ENCODE measurements at places on chromosomes 7 and 10.

DNA sequence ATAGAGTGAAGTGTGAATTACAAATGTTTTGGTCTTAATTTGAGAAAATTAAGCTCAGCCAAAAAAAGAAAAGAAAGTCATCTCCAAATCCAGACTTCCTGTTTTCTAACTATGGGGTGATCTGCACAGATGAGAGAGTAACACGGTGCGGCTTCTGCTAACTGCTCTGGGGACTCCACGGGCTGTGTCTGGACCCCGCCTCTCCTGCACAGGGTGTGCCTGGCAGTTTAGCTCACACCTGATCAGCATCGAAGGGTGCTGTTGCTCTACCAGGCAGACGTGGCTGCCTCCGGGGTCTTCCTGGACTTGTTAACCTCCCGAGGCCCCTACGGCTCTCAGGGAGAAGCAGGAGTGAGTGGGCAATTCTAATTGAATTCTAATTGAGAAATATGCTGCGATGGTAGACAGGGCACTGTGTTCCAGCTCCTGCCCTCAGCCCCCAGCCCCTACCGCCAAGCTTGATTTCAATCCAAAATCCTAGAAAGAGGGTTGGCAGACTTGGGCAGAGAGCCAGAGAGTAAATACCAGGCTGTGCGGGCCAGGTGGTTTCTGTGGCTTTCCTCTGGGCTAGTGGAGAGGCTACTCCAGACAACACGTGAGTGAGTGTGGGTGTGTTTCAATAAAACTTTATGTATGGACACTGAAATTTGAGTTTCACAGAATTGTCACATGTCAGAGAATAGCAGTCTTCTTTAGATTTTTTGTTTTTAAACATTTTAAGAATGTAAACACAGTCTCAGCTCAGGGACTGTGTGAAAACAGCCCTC, 13.4 kb downstream of the SHH start:
- DNase-seq = no peak

DNA sequence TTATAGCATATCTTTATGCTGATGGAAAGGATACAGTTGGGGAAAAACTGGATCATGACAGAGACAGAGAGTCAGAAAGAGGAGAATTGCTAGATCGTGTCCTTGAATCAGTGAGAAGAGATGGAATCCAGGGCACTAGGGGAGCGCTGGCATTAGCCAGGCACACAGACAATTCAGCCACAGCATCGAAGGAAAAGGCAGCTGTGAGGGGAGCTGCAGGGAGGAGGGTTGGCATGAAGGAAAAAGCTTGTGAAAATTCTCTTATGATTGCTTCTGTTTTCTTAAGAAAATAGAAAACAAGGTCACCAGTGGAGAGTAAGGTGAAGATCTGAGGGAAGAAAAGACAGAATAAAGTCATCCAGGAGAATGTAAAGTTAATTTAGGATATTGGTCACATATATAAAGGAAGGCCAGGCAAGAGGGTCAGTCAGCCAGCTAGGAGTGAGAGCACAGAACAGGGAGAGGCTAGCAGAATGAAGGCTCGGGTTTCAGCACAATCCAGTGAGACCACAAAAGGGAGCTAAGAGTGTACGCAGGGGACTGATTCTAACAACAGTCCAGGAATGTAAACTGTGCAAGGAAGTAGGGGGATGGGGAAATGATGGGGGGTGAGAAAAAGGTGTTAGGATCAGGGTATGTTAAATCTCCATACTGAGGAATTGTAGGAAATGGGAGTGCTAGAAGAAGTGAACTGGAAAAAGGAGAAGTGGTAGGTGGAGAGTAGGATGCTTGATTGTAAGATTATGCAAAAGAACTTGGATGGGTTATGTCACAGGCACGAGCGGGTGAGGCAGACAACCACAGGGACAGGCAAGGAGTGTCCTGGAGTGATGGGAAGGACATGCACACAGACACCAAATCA, 112.0 kb downstream of the RNF32 start:
- no peak for DNase-seq

GRCh38 chr7:917255-918117, 37.0 kb downstream of the ADAP1 start:
- no peak for DNase-seq

DNA sequence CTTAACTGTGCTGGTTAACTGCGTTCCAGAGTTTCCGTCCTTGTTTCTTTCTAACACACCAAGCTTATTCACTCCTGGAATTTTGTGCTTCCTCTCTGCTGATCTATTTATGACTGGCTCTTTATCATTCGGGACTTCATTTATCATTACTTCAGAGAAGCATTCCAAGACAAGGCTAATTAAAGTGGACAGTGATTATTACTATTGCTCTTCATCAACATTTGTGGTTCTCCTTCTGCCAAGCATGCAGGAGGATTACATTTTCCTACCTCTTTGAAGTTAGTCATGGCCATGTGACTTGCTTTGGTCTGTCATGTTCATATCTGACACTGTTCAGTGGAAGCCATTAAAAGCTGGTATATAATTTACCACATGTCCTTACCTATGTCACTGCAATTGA, 172.4 kb upstream of the AGR3 start:
- DNase-seq = no peak

GRCh38 chr7:25951414-25952260, 200.4 kb upstream of the NFE2L3 start:
- no peak for DNase-seq

GRCh38 chr7:79341902-79342301, 111.6 kb downstream of the MAGI2 start:
- no peak for DNase-seq

GRCh38 chr7:139739863-139740597, 37.8 kb downstream of the HIPK2 start:
- no peak for DNase-seq
